ENCODE measurements at places on chromosomes 3 and 15.

- no peak for DNase-seq
Observed at GRCh38 chr3:129402210-129402609, 26.2 kb downstream of the EFCAB12 start.

DNA sequence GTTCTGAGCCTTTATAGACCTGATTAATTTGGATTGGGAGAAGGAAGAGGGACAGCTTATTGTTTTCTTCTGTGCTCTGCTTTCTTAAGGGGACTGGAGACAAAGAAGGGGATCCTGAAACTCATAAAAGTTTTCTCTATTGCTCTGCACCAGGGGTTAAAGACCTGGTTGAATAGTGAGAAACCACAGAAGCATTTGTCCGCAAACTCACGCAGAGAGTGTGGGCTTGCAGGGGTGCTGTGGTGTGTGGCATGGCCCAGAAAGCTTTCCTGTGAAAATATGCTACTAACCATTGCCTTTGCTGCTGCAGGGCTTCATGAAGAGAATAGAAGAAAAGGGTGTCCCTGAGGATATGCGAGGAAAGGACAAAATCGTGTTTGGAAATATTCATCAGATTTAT is 73.1 kb upstream of the UMPS start:
- no peak for DNase-seq

DNA sequence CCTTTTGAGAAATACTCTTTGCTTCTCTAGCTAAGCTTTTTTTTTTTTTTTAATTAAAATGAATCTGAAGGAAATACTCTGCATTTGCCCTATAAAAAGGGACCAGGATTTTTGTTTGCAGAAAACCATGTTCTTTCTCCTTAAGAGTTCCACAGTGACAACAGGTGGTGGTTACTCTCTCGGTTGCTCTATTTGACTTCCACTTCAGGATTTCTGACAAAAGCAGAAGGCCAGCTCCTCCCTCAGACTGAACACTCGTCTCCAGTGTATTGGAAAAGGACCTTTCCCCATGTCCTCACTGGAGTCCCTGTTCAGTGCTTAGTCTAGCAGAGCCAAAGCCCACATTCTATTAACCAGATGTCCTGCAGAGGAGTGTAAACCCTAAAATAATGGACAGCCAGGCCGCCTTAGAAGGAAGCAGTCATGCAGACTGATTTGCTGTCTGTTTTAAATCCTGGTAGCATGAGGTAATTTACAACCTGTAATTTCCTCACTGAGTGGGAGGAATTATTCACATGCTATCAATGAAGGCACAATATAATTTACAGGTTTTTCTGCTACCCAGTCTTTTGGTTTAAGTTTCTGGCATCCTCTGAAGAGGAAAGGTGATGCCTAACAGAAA is 599.3 kb downstream of the PYDC2 start:
- no peak for DNase-seq

DNA sequence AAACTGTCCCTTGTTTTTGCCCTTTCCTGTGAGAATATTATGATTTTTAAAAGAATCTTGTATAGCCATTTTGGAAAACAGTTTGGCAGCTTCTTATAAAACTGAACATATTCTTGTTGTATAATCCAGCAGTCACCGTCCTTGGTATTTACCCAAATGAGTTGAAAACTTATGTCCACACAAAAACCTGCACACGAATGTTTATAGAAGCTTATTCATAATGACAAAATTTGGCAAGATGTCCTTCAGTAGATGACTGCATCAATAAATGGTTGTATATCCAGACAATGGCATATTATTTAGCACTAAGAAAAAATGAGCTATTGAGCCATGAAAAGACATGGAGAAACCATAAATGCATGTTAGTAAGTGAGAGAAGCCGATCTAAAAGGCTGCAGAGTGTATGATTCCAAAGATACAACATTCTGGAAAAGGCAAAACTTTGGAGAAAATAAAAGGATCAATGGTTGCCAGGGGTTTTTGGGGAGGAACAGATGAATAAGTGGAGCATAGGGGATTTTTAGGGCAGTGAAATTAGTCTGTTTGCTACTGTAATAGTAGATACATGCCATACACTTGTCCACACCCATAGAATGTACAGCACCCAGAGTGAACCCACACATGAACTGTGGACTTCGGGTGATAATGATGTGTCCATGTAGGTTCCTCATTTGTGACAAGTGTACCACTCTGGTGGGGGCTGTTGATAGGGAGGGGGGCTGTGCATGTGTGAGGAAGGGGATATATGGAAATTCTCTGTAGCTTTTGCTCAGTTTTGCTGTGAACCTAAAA is 31.7 kb downstream of the LIMD1 start:
- DNase-seq, result no peak

DNA sequence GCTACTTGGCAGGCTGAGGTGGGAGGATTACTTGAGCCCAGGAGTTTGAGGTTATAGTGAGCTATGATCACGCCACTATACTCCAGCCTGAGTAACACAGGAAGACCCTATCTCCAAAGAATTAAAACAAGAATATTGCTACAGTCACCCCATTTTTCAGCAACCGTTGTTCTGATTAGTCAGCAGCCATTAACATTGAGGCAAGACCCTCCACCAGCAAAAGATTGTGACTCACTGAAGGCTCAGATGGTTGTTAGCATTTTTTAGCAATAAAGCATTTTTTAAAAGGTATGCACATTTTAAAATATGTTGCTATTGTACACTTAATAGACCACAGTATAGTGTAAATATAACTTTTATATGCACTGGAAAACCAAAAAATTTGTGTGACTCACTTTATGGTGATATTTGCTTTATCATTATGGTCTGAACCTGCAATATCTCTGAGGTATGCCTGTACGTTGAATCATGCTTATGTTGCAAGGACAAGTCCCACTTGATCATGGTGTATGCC is 492.6 kb downstream of the SQOR start:
- DNase-seq, result no peak

GRCh38 chr3:145776782-145777408 is 384.1 kb downstream of the PLOD2 start:
- no peak for DNase-seq

- DNase-seq, result no peak
Observed at GRCh38 chr3:15899388-15899787, 101.6 kb upstream of the ANKRD28 start.

- DNase-seq, result no peak
Observed at GRCh38 chr3:101996832-101997231, 147.5 kb downstream of the NFKBIZ start.

- DNase-seq, result no peak
Observed at GRCh38 chr3:159082519-159082918, 280.7 kb downstream of the MFSD1 start.

- DNase-seq, result no peak
Observed at GRCh38 chr3:82461049-82461889, 699.8 kb upstream of the GBE1 start.

DNA sequence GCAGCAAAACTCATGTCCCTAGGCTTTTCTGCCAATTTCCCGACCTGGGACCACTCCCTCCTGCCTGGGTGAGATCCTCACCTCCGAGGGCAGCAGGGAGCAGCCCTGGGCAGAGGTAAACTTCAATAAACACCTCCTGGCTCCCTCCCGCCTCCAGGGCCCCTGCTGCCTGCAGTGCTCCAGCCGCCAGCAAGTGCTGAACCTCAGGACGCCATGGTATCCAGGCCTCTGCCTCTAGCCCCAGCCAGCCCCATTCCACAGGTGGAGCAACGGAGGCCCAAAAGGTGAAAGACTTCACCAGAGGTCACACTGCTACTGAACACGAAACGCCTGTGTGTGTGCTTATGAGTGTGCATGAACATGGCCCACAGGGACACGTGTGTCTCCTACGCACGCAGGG is 59.9 kb upstream of the LINGO1 start:
- no peak for DNase-seq

DNA sequence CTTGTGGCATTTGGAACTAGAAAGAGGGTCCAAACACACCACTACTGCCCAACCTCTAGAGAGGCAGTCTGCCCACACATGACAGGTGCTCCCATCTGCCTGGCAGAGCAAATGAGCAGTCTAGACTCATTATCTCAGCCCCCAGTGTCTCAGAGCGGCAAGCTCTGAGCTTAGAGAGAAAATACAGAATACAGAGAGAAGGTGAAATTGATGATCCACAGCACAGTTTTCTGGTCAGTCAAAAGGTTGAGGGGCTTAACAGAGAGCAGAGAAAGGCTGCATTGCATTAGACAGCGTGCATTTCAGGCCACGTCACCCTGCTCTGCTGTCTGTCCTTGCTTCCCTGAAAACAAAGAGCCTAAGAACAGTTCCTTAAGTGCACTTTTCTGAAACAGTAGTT is 135.1 kb downstream of the KCNMB2 start:
- DNase-seq, result no peak

GRCh38 chr3:13235079-13235478 is 161.8 kb upstream of the IQSEC1 start:
- peak; percentile 13 for DNase-seq

- DNase-seq, result no peak
Observed at GRCh38 chr15:100134089-100134583, 207.6 kb downstream of the ADAMTS17 start.

DNA sequence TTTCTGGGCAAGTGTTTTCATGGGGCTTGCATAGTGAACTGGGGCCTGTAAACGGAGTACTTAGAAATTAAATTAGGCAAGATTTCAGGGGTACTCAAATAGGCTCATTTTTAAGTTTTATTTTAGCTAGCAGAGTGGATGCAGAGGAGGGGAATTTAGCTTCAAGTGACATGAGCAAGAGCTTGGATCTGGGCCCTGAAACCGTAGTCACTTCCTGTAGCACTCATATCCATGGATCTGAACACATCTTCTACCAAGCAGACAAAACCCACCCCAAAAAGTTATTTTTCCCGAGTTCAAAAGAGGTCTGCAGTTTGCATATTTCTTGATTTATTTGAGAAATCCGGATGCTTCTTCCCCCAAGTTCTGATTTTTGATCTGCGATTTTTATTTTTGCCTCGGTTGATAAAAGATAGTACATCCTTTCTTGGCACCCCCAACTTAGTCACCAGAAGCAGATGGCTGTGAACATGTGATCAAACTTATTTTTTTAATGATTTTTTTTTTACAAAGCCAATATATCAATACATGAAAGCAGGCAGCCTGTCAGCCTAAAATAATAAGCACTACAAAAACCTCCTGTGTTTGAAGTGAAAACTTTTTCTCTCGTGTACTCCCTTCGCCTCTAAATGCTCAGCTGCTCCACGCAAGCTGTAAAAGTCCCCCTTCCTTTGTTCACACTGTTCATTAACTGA is 36.6 kb upstream of the STT3B start:
- no peak for DNase-seq

DNA sequence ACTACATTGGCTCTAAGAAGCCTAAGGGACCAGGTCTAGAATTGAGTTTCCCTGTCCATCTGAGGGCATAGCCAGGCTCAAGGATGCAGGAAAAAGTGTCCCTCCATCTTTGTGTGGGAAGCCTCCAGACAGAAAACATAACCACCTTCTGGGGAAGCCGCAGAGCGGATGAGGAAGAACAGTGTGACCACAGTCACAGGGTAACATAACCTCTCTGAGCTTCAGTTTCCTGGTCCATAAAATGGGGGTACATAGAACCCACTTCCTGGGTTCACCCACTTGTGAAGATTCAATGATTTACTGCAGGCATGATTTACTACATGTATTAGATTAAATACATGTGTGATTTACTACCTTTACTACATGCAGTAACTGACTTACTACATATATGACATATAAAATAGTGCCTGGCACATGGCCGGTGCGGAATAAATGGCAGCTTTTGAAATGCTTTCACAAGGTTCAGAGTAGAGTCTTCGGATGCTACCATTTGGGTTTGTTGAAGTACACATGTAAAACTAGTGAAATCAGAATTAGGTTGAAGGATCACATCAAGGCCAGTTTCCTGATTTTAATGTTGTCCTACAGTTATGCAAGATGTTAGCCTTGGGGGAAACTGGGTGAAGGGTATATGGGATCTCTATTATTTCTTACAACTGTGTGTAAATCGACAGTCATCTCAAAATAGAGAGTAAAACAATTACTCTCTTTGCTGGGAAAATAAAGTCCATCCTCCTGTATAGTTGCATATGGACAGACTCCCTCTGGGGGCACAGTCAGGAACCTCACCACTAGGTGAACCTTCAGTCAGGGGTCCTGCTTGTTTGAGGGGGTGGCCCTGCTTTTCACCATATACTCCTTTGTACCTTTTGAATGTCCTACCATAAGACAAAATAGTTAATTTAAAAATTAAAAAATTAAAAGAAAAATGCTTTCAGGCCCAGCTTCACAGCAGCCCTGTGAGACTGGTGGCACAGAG is 86.0 kb downstream of the SEMA5B start:
- no peak for DNase-seq

GRCh38 chr3:152357587-152357986 is 88.9 kb downstream of the MBNL1 start:
- no peak for DNase-seq

All from activated effector memory CD4-positive, alpha-beta T cell treated with Interleukin-2 at 50 U/mL for 16 hours (primary cell).